ENCODE measurements at places on chromosomes 7 and 10. TPM values are rescaled to one million over a fixed set of nuclear protein-coding genes. Genes with fewer than 3 reads are reported as not detected.
A peak's percentile ranks its signal among the peaks of the same experiment; 100 is the strongest.

The EBLN1 gene
- not detected for total RNA-seq

The SLC26A3 gene
- 2.8 TPM for total RNA-seq

The FFAR4 gene
- 0.19 TPM for total RNA-seq

- H3K27me3 ChIP-seq, result no peaks in the 10 kb centered on the region
- H3K4me1 ChIP-seq, result no peaks in the 10 kb centered on the region
Observed at GRCh38 chr10:88103576-88103975, 240.2 kb downstream of the PTEN start.

GRCh38 chr7:97971120-97971989 is 18.6 kb downstream of the OCM2 start:
- H3K27ac ChIP-seq, result peak overlapping the region; percentile 29
- H3K36me3 ChIP-seq, result no peaks in the 10 kb centered on the region
- peak overlapping the region; percentile 100 for H3K4me3 ChIP-seq
- H3K27me3 ChIP-seq, result no peaks in the 10 kb centered on the region
- H3K4me1 ChIP-seq, result no peaks in the 10 kb centered on the region

GRCh38 chr7:39490296-39490695 is 75.9 kb upstream of the YAE1 start:
- no peak for DNase-seq
- H3K27me3 ChIP-seq, result no peaks in the 10 kb centered on the region
- H3K27ac ChIP-seq, result no peak overlapping the region
- no peaks in the 10 kb centered on the region for H3K36me3 ChIP-seq

The OR6B1 gene
- total RNA-seq, result not detected

DNA sequence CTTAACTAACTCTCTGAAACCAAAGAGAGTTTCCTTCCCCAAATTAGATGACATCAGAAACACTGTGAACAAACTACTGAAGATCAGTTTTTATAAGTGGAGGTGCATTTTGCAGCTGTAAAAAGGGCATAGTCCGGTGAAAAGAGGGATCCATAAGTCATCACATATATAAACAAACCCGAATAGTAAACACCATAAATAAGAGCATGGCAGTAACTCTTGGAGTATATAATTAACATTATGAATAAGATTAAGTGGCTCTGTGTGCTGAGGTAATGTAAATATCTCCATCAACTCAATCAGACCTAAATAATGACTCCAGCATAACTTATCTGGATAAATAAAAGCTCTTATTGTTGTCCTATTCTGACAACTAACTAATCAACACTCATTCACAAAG is 43.0 kb upstream of the SHTN1 start:
- H3K27me3 ChIP-seq, result no peaks in the 10 kb centered on the region
- H3K4me1 ChIP-seq, result no peaks in the 10 kb centered on the region
- H3K4me3 ChIP-seq, result no peak overlapping the region
- no peaks in the 10 kb centered on the region for H3K36me3 ChIP-seq
- DNase-seq, result no peak

- no peaks in the 10 kb centered on the region for H3K36me3 ChIP-seq
- H3K4me3 ChIP-seq, result no peak overlapping the region
- no peak overlapping the region for H3K27ac ChIP-seq
- no peaks in the 10 kb centered on the region for H3K4me1 ChIP-seq
- DNase-seq, result no peak
Observed at GRCh38 chr10:31769564-31769963, 159.1 kb downstream of the ARHGAP12 start.

The ZNF655 gene
- total RNA-seq, result 25.7 TPM

The SLC39A12 gene
- total RNA-seq, result not detected

- H3K27ac ChIP-seq, result no peak overlapping the region
- no peaks in the 10 kb centered on the region for H3K27me3 ChIP-seq
- H3K4me1 ChIP-seq, result no peaks in the 10 kb centered on the region
Observed at GRCh38 chr10:44788147-44789129, 122.7 kb upstream of the TMEM72 start.

The PKD2L1 gene
- not detected for total RNA-seq

The DENND11 gene
- 30.8 TPM for total RNA-seq

- no peaks in the 10 kb centered on the region for H3K36me3 ChIP-seq
- H3K4me3 ChIP-seq, result no peak overlapping the region
- DNase-seq, result no peak
- H3K4me1 ChIP-seq, result no peaks in the 10 kb centered on the region
Observed at GRCh38 chr7:130037703-130038102, 13.5 kb downstream of the ZC3HC1 start.

- H3K36me3 ChIP-seq, result no peaks in the 10 kb centered on the region
- H3K4me1 ChIP-seq, result peaks cover 24% of the 10 kb centered on the region
- no peaks in the 10 kb centered on the region for H3K27me3 ChIP-seq
- DNase-seq, result no peak
- peak overlapping the region; percentile 59 for H3K4me3 ChIP-seq
Observed at GRCh38 chr10:99784016-99784726, 1.7 kb downstream of the ABCC2 start.

- H3K27ac ChIP-seq, result no peak overlapping the region
- H3K27me3 ChIP-seq, result no peaks in the 10 kb centered on the region
Observed at GRCh38 chr10:78802866-78803265, 265.9 kb upstream of the ZMIZ1 start.

GRCh38 chr7:26091933-26092332 is 60.1 kb upstream of the NFE2L3 start:
- H3K27me3 ChIP-seq, result no peaks in the 10 kb centered on the region
- H3K27ac ChIP-seq, result no peak overlapping the region
- H3K4me3 ChIP-seq, result no peak overlapping the region
- DNase-seq, result no peak
- H3K4me1 ChIP-seq, result no peaks in the 10 kb centered on the region

GRCh38 chr7:77664715-77665114 is 31.5 kb upstream of the RSBN1L start:
- H3K4me1 ChIP-seq, result no peaks in the 10 kb centered on the region
- no peak overlapping the region for H3K27ac ChIP-seq
- no peaks in the 10 kb centered on the region for H3K27me3 ChIP-seq
- no peak for DNase-seq
- H3K36me3 ChIP-seq, result no peaks in the 10 kb centered on the region
- H3K4me3 ChIP-seq, result no peak overlapping the region

GRCh38 chr10:73892310-73893030 is 18.1 kb upstream of the CAMK2G start:
- no peak for DNase-seq
- no peaks in the 10 kb centered on the region for H3K27me3 ChIP-seq
- H3K4me1 ChIP-seq, result no peaks in the 10 kb centered on the region
- H3K4me3 ChIP-seq, result no peak overlapping the region
- no peaks in the 10 kb centered on the region for H3K36me3 ChIP-seq

DNA sequence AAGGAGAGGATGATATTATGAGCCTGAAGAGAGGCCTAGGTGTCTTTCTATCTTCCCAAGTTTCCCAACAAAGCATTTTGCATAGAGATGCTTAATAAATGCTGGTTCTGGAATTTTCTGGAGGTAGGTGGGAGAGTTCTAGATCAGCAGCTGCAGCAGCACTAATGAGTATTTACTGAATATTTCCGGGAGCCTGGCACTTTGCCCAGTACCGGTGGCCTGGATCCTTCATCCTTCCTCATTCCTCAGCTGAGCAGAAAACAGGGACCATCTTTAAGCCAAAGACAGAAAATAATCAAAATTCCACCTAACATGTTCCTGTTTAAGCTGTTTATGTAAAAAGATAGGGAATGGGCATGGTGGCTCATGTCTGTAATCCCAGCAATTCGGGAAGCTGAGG is 813.2 kb upstream of the AUTS2 start:
- H3K4me3 ChIP-seq, result no peak overlapping the region
- H3K27ac ChIP-seq, result no peak overlapping the region
- DNase-seq, result no peak
- no peaks in the 10 kb centered on the region for H3K36me3 ChIP-seq
- H3K27me3 ChIP-seq, result no peaks in the 10 kb centered on the region

DNA sequence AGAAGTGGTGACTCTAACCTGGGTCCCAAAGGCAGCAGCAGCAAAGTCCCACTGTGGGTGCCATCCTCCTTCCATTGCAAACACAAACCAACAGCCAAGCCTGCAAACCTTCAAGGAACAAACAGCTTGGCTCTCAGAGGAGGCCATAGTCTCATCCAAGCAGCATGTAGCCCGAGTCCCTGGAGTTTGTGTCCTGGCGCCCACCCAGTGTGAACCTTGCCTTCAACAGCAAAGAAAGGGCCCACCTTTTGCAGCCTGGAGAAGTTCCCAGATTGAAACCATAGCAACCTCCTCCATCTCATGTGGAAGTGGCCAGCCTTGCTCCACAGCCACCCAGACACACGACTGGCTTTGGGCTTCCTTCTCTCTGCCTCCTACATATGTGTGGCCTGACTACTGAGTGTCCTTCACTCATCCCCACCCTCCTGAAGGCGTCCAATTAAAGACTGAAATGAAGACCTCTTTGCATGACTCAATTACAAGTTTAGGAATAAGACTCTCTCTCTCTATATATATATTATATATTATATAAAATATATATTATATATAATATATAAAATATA is 106.1 kb downstream of the C10orf90 start:
- DNase-seq, result no peak
- H3K27ac ChIP-seq, result no peak overlapping the region
- H3K4me1 ChIP-seq, result no peaks in the 10 kb centered on the region
- H3K27me3 ChIP-seq, result no peaks in the 10 kb centered on the region
- no peak overlapping the region for H3K4me3 ChIP-seq
- H3K36me3 ChIP-seq, result no peaks in the 10 kb centered on the region

DNA sequence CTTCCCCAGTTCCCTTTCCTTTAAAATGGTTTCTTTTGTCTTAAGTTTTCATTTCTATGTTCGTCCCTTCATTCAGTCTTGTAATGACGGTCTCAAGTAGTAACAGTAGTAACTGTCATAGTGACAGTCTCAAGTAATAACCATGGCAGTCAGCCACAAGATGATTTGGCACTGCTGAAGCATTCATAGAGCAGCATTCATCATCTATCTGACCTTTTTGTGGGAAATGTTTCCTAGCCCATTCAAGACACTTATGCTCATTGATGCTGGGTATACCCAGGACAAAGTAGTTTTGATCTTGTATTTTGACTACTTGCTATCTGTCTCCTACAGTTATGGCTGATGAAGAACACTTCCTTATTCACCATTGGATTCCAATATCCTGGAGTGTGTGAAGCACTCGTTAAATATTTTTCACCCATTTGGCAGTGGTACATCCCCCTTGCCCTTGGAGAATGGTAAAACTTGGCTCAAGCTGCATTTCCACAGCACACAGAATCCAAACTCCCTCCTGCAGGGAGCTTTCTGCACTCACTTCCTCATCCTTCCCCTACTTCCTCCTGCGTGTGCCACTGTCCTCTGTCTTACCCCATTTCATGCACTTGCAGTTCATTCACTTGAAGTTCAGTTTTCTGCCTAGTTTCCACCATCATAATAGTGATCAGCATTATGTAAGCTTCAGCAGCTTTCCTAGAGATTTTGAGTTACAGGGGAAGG is 19.0 kb downstream of the GIMAP4 start:
- H3K4me1 ChIP-seq, result no peaks in the 10 kb centered on the region
- no peak overlapping the region for H3K4me3 ChIP-seq
- no peaks in the 10 kb centered on the region for H3K36me3 ChIP-seq

Measured in right lobe of liver (tissue), 6 donors.